ENCODE measurements at places on chromosomes 2 and 18.

- peak; percentile 77 for DNase-seq
Measured at GRCh38 chr2:68837164-68837860, 33.9 kb downstream of the BMP10 start.

- no peak for DNase-seq
Measured at GRCh38 chr2:96698221-96698861, 41.5 kb downstream of the LMAN2L start.

- no peak for DNase-seq
Measured at GRCh38 chr2:85534099-85534498, 4.9 kb upstream of the MAT2A start.

GRCh38 chr18:8562919-8563318, 46.3 kb upstream of the RAB12 start:
- DNase-seq, result no peak

DNA sequence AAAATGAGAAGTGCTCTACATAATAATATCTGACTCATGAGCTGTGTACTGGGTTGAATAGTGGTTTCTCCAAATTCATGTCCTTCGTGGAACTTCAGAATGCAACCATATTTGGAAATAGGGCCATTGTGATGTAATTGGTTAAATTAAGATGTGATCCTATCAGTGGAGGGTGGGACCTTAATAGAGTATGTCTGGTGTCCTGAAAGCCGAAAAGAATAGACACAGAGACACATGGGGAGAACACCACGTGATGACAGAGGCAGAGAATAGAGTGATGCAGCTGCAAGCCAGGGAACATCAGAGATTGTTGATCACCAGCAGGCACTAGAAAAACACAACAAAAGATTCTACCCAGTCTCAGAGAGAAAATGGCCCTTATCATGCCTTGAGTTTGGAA, 310.1 kb downstream of the EXOC6B start:
- DNase-seq, result no peak

GRCh38 chr18:77006305-77007175, 126.0 kb downstream of the MBP start:
- DNase-seq, result no peak

- no peak for DNase-seq
Measured at GRCh38 chr2:162581959-162582798, 238.2 kb downstream of the GCA start.

DNA sequence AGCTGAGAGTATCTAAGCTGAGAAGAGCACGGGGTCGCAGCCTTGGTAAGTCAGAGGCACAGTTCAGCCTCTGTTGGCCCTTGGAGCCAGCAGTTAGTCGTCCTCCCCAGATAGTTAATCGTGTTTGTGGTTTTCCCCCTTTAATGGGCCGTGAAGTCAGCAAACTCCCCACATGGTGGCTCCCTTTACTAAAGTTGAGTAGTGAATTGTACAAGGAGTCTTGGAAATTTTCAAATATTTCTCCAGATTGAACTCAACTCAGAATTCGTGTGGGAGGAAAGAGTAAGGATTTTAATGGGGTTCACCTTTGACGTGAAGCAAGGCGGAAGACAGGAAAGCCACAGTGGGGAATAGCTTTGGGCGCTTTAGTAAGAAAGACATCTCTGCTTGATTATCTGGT, 2.4 kb upstream of the ADCYAP1 start:
- no peak for DNase-seq

DNA sequence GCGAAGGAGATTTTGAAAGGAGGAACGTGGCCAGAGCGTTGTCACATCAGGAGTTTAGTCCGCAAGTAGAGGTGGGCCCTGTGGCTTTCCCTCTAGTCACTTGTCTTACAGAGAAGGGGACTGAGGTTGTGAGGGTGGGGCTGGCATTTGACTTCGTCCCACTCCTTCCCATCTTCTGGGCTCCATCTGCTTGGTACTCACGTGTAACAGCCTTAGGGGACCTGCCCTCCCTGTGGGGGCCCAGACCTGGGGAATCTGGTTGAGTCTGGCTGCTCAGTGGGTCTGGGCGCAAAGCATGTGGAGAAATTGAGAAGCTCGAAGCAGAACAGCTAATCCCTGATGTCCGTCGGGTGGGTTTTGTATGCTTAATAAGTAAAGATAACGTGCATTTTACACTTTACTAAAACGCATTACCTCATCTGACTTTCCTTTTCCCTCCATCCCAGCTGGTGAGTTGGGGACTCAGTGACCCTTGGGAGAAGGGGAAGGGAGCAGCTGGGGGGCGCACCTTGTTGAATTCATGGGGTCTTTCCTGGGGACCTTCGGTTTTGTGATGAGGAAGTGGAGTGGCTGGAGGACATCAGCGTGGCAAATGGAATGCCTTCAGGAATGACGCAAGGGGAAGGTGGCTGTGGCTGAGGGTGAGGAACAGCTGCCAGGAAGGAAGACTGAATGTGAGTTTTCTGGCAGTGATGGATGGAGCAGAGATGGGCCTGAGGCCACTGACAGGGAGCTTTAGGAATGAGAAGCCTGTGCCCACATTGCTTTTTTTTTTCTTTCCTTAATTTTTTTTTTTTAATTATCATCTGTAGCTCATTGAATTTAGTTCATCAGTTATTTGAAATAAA, 44.8 kb downstream of the ASAP2 start:
- no peak for DNase-seq

DNA sequence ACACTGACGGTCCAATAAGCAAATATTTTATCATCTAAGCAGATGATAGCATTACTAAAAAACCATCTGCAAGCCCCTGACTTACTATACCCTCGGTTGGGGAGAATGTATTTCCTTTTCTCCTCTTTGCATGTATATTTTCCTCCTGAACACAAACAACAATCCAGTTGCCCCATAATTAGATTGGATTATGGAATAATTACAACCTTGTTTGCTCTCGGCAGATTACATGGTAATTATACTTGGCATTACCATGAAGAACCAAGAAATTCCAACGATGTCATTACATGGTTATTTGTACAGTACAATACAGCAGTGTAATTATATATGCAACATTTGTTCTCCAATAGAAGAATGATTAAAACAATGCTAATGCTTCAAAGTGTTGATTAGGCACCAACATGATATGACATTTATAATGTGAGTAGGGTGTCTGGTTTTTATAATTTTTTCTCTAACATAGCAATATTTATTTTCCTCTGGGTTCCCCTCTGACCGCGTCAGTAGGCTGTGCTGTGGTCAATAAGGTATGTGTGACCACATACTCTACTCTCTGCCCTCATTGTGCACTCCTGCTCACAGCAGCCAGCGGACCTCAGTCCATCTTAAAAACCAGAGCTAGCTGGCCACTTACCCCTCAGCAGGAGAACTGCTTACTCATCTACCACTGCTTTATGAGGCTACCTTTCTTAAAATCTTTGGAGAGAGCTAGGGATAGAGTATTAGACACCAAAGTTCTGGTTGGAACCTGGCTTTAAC, 176.1 kb downstream of the INSIG2 start:
- no peak for DNase-seq

- DNase-seq, result no peak
Measured at GRCh38 chr2:132366421-132367180, 50.0 kb upstream of the GPR39 start.

DNA sequence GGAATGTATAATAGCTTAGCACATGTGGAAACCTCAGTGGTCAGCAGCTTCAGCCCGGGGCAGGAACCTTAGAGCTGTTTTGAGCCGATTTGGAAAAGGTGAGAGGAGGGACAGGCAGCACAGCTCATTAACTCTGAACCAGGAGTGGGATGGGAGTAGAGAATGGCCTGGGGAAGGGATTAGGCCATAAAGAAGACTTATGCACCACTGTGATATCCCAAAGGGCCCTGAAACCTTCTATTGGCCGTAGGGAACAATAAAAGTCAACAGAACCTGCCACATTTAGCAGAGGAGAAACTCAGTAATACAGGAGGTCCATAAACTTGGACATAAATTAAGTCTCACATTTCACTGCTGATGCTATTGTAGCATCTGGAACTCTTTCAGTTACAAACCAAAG, 124.2 kb upstream of the REV1 start:
- DNase-seq, result no peak

GRCh38 chr18:5238371-5238976, 41.4 kb upstream of the AKAIN1 start:
- peak; percentile 55 for DNase-seq

- DNase-seq, result no peak
Measured at GRCh38 chr2:176415937-176416499, 146.8 kb downstream of the MTX2 start.

DNA sequence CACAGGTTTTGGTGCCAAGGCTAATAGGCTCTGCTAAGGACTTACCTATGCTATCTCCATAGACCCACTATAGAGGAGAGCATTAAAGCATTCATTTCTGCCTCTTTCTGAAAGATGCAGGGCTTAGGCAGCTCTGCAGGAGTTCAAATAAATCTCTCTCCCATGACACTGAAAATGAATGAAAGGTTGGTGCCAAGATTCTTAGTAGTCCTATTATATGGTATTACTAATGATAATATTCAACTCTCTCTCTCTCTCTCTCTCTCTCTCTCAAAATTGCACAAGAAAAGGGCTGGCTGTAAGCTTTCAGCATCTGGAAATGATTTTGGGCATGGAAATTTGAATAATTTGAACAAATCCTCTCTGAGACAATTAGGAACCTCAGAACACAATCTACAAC, 433.7 kb downstream of the MBD2 start:
- DNase-seq, result no peak

DNA sequence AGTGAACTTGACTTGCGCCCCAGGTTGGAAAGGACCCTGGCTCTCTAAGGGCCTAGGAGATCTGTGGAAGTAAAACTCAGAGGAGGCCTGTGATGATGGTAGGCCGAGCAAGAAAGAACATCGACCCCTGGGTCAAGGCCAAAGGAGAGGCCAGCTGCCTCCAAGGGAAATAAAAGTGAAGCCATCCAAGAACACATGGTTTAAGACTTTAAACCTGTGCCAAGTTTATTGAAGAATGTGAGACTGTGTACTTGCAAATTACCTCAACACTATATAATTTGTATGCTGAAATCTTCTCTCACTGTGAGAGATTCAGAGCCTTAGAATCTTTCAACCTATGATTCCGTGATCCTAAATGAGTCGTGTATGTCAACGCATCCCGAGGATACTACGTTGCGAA, 40.7 kb upstream of the COBLL1 start:
- no peak for DNase-seq

GRCh38 chr18:77948567-77948966, 698.9 kb downstream of the GALR1 start:
- DNase-seq, result no peak

GRCh38 chr2:133411857-133412256, 156.4 kb downstream of the NCKAP5 start:
- no peak for DNase-seq

DNA sequence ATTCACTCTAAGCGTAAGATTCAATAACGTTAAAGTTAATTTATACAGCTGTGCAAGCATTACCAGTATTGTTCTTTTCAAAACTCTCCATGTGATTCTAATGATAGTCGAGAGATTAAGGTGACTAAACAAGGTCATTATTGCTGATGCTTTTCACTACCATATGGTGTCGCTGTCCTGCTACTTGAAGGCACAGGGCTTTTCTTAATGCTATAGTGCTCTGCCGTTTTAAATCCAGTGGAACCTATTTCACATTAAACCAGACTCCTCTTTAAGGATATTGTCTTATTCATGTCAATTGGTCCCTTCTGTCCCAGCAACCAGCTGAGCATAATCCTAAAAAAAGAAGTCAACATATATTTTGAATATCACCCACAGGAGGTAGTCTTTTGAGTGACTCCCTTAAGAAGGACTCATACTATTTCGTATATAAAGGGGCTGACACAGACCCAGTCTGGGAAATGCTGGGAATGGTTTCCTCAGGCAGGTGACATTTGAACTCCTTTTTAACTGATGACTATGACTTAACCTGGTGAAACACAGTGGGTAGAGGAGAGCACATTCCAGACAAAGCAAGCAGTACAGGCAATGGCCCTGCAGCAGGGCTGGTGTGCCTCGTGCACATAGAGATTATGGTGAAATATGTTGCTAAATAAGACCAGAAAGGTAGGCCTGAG, 53.9 kb upstream of the CYTIP start:
- DNase-seq, result peak; percentile 19

GRCh38 chr2:175001566-175001965, 3.6 kb downstream of the CHN1 start:
- no peak for DNase-seq

GRCh38 chr2:19762142-19762541, 139.6 kb downstream of the TTC32 start:
- DNase-seq, result no peak

DNA sequence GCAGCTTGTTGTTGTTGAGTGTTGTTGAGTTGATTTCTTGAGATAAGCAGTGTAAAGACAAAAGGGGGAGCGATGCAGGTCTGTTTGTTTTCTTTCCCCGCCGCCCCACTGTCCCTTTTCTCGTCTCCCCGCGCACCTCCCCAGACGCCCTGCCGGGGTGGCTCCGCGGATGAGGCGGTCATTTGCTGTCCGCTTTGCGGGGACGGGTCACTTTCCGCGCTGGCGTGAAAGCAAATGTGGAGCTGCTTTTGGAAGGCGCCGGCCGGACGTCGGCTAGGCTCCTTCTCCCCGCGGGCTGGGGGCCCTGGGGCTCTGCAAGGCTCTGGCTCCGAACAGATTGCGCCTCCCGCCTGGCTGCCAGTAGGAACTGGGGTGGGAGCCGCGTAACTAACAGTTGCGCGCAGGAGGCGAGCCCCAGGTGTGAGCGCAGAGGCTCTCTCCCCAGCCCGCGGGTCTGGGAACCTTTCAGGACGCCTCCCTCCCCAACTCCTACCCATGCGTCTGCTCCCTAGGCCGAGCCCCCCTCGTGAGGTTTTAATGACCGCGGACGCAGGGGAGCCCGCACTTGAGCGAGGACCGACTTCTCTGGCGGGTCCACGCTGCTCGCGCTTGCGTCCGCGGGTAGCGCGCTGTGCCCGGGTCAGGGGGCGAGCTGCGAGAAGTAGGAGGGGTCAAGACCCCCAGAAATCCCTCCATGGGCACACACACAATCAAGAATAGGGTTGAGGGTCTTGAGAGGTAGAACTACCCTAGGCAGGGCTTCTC, 146.6 kb downstream of the MEIS1 start:
- DNase-seq, result no peak

GRCh38 chr2:111191877-111192276, 71.2 kb downstream of the BCL2L11 start:
- no peak for DNase-seq

GRCh38 chr2:104861351-104862057, 7.6 kb downstream of the POU3F3 start:
- DNase-seq, result no peak

GRCh38 chr2:181123798-181124231, 143.4 kb downstream of the UBE2E3 start:
- DNase-seq, result peak; percentile 51

GRCh38 chr2:147294825-147295392, 549.9 kb upstream of the ACVR2A start:
- no peak for DNase-seq

DNA sequence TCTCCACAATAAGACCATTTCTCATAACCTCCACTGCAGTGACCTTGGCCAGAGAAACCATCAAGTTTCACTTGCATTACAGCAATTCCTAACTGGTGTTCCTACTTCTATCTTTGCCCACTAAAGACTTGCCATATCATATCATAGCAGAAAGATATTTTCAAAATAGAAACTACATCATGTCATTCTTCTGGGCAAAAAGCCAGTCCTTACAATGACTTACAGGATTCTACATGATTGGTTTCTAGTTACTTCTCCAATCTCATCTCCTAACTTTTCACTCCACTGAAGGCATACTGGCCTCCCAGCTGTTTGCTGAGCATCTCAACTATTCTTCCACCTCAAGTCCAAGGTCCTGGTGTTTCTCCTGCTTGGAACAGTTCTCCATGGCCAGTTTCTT, 151.4 kb downstream of the HNMT start:
- no peak for DNase-seq

Measured in activated CD4-positive, alpha-beta T cell treated with anti-CD3 and anti-CD28 coated beads for 48 hours (primary cell).